Astrocyte of the hippocampus (primary cell): ENCODE measurements at places on chromosomes 5 and 9.

- no peak for DNase-seq
Measured at GRCh38 chr9:90939351-90939750, 137.7 kb downstream of the SYK start.

DNA sequence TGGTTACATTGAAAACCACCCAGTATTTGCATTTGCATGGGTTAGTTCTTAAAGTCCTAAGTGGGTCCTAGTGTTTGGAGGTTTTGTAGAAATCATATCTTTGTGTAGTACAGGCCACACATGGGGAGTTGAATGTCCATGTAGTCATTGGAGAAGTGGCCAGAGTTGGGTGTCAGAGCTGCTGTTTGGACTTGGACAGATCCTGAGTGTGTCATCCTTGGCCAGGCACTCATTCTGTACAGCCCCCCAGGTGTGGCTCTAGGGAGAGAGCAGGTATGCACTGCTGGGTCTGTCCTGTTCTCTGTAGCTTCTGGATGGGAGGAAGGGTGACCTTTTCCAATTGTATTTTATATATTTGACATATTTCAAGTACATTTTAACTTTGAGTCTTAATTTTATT is 82.4 kb downstream of the IQGAP2 start:
- no peak for DNase-seq

DNA sequence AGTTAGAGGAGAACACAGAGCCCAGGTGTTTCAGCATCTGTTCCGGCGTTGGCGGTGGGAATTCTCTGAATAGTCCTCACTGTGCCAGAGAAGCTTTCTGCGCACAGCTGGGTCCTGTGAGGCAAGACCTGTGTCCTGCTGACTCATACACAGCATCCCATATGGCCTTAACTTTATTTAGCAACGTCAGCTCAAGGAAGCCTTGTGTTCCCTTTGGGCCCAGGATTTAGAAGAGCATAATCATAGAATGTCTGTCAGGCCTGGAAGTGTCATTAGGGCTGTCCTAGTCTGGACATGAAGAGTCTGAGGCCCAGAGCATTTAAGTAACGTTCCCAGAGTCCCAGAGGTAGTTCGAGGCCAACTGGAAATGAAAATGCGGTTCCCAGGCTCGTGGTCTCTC is 188.6 kb upstream of the DMRT1 start:
- no peak for DNase-seq

- DNase-seq, result no peak
Measured at GRCh38 chr5:167864801-167865200, 426.6 kb upstream of the WWC1 start.

GRCh38 chr9:102950346-102950745 is 44.8 kb upstream of the CYLC2 start:
- peak; percentile 0 for DNase-seq

DNA sequence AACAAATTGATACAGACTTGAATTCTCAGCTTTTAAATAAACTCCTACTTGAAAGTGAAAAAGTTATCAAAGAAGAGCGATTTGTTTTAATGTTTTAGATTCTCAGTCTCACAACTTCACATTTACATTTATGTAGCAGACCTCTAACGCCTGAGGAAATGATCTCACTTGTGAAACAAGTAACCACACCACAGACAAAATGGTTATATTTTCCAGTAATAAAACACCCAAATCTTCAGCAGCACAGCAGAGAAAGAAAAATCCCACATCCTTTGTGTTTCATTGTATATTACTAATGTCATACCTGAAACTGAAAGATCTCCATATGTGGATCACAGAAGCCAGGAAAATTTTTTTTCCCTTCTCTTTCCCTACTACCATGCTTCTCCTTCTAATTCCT is 29.8 kb upstream of the GZMA start:
- no peak for DNase-seq

- no peak for DNase-seq
Measured at GRCh38 chr5:92874790-92875189, 706.2 kb downstream of the NR2F1-AS1 start.

DNA sequence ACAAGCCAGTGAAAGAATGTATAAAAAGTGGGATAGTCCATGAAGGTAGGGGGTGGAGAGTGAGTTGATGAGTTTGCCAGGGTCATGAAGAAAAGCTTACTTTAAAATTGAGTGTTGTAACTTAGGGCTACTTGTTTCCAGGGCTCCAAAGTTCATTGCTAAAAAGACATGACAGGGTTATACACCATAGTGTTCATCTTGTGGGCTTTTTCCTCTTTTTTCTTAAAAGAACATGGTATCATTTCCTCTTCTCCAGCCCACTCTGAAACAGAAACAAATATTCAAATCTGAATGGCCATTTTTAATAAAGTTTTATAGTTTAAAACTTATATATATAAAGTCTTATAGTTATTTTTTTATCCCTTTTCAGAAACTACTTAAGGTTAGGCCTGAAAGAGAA is 115.7 kb upstream of the SMC2 start:
- no peak for DNase-seq

- DNase-seq, result peak; percentile 49
Measured at GRCh38 chr9:98502311-98502975, 206.3 kb downstream of the GABBR2 start.

- DNase-seq, result no peak
Measured at GRCh38 chr5:3026099-3026498, 274.6 kb upstream of the IRX2 start.

DNA sequence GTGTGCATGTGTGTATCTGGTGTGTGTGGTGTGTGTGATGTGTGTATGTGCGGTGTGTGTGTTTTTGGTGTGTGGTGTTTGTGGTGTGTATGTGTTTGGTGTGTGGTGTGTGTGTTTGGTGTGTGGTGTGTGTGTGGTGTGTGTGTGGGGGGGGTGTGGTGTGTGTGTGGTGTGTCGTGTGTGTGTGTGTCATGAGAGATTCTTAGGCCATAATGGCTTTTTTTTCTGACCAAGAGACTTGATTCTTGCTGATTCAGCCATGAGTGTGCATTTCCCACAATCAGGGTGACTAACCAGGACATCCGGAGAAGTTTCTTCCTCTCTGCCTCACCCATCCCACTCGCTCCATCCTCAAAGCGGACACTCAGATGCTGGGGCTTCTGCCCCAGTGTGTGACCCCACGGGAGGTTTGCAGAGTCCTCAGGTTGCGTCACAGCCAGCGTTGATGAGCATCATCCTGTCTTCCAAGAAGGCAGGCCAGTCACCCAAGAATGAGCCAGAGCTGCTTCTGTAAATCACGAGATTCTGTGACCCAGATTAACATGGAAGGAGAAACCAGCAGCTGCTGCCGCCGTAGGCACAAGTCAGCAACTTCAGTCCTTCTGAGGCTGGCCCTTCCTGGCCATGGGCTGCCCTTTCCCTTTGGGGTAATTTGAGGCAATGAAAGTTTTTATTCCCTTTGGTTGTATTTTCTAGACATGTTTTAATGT is 12.5 kb upstream of the CTSL start:
- peak; percentile 77 for DNase-seq

DNA sequence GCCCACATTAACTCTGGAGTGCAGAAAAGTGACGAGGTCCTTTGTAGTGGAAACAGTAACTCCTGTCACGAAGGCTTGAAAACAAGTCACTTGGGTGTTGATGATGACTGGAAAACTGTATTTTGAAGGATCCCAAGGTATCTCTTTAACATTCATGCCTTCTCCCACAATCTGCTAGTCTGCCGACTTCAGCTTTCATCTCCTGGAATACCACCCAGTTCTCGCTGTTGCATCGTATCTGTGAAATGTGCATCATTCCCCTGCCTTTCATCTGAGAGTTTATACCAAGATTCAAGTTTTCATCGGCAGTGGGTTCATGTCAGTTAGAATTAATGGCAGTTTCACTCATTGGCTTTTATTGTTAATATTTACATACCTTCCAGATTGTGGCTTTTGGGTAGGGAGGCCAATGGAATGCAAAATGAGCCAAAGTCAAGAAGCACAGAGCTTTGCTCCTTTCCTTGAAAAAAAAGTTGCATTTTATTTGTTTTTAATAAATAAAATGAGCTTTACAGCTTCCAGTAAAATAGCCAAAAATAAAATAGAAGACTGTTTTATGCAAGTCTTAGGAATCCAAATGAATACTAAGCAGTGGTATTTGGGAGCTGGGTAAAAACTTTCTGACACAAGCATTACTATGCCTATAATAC is 575.2 kb upstream of the WWC1 start:
- DNase-seq, result peak; percentile 74

- DNase-seq, result no peak
Measured at GRCh38 chr5:32753765-32754164, 42.6 kb downstream of the NPR3 start.

DNA sequence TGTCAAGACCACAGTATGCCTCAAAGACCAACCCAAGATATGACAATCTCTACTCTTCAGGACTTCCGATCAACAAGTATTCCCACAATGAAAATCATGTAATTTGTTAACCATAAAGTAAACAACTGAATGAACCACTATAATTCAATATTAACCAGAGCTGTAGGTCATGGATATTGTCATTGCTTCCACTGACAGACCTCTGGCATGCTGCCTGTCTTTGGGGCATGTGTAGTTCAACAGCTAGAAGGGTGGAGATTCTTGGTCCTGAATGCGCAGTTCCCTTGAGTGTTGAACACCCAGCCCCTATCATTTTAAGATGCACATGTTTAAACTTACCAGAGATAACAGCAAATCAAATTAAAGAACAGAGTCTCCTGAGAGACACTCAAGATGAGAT is 283.0 kb downstream of the CEMIP2 start:
- no peak for DNase-seq

GRCh38 chr9:34999576-34999975 is 10.0 kb downstream of the DNAJB5 start:
- DNase-seq, result no peak

GRCh38 chr5:148799737-148800527 is 26.5 kb upstream of the ADRB2 start:
- DNase-seq, result no peak

DNA sequence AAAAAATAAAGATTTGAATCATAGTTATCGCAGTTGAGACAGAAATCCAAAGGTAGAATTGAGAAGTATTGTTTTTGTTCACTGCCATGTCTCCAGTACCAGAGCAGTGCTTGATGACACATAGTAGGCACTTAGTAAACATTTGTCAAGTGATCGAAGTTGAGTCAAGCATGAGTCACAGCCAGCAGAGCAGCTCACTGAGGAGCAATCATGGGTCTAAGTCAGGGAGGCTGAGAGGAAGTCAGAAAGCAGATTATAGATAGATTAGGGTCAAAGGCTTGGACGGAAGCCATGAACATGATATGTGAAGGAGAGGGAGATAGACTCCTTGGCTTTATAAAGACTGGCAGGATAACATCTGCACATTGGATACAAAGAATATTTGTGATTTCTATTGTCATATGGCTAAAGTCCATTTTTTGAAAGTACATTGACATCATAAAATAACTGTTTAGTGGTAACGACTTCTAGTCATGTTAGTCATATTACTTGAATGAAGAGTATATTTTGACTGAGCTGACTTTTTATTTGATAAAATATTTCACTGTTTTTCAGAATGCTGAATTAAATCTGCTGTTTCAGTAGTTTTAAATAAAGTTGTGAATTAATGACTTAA is 168.5 kb downstream of the RAB3C start:
- no peak for DNase-seq

GRCh38 chr5:81556809-81557208 is 162.9 kb upstream of the ACOT12 start:
- no peak for DNase-seq

GRCh38 chr9:122936464-122936863 is 4.4 kb upstream of the RABGAP1 start:
- DNase-seq, result no peak

GRCh38 chr5:113169720-113170119 is 193.1 kb downstream of the DCP2 start:
- DNase-seq, result no peak

GRCh38 chr9:99807276-99807852 is 14.3 kb upstream of the NR4A3 start:
- peak; percentile 76 for DNase-seq

DNA sequence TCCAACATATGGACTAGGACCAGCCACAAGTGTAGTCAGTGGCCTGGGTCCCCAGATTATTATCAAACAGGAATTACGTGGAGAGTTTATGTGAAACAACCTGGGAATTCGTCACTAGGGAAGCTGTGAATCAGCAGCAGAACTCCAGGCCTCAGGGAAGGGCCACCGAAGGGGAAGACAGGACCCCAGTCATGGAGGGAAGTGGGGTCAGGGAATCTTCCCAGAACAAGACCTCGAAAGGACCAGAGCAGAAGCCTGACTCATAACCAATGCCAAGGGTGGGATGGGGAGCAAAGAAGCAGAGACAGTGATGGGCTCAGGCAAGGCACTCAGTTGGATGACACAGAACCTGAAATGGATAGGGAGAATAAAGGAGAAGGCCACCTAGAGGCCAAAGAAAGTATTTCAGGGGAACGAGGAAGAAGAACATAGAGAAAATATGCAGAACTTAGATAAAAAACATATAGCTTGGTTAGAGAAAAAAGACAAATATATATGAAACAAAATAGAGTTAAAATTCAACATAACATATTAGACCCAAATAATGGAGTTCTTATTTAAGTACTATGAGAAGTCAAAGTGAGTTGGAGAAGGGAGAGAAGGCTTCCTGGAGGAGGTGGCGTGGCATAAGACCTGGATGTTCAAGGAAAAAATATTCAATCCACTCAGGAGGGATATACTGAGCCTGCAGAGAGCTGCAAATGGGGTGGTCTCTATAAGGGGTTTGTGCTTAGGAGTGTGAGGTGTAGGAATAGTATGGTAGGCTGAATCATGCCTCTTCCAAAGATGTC is 66.7 kb upstream of the CAST start:
- no peak for DNase-seq

- DNase-seq, result no peak
Measured at GRCh38 chr9:138053321-138053868, 175.8 kb downstream of the CACNA1B start.
